Stimulated activated CD4-positive, alpha-beta T cell treated with anti-CD3 and anti-CD28 coated beads, Interleukin-12 subunit alpha, Interleukin-12 subunit beta, amount 100 ng/mL, for 24 hours (primary cell): ENCODE measurements at places on chromosomes 16 and 17.

DNA sequence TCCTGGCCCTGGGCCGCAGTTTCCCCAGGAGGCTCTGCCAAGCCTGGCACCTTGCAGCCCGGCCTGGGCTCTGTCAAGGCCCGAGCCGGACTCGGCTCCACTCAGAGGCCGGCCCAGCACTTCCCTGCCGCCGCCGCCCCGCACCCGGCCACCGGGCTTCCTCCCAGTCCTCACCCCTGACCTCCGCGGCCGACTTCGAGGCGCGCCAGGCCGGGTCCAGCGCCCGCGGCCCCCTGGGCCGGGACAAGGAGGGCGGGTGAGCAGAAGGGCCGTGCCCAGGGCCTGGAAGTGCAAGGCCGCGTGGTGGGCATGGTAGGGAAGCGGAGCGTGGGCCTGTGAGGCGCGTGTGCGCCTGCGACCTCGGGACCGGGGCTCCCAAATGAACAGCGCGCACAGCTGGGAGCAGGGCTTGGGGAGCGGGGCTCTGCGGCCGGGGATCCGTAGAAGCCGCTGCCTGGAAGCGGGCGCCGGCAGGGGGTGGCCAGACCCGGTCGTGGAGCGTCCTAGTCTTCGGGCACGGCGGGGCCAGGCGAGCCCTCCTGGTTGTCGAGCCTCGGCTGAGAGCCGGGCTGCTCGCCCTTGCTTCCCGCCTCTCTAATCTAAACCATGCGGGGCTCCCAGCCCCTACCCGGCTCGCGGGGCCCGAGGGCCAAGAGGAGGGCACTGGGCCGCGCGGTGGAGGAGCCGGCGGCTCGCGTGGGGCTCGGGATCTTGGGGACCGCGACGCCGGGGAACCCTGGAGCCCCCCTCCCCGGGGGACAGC is 503 bp upstream of the TBX4 start:
- DNase-seq, result no peak

DNA sequence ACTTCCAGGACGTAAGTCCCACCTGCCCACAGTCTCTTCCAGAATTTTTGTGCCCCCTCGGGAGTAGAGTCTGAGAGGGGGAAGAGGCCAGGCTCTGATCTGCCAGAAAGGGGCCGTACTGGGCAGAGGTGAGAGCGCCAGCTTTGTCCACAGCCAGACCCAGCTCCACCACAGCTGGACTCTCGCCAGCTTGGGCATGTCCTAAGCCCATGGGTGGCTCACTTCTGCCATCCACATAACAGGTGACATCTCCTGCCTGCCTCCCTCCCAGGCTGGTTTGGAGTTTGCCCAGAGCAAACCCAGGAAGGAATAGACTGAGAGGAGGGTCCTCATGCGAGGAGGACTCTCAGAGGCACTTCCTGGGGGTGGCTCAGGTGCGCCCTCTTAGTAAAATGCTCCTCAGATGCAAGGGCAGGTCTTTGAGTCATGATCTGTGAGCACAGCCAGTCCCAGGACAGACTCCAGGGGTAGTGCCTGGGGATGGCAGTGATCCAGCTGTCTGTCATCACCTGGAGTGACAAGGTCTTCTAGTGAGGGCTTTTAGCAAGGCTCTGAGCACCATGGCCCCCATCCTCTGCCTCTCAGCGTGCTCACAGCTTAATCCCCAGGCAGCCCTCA is 89.2 kb downstream of the AMFR start:
- DNase-seq, result no peak

DNA sequence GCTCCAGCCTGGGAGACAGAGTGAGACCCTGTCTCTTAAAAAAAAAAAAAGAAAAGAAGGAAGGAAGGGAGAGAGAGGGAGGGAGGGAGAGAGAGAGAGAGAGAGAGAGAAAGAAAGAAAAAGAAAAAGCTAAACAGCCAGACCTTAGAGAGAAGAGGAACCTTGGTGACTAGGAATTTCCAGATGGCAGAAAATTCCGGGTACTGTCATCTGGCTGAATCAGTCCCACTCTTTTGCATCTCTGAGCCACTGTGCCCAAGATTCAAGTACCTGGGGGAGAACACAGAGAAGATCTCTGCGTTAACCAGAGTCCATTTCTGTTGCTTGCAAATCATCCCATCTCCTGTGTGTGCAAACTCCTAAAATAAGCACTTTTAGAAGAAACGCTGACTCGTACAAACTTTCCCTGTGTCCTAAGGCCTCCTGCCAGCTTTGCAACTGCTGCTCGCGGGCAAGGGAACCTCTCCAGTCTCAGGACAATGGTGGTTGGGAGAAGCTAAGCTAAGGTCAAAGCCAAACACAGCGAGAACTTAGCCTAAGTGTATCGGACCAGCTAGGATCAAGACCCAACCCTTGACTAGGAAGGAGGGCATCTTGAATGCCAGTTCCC is 18.0 kb downstream of the BMERB1 start:
- no peak for DNase-seq

DNA sequence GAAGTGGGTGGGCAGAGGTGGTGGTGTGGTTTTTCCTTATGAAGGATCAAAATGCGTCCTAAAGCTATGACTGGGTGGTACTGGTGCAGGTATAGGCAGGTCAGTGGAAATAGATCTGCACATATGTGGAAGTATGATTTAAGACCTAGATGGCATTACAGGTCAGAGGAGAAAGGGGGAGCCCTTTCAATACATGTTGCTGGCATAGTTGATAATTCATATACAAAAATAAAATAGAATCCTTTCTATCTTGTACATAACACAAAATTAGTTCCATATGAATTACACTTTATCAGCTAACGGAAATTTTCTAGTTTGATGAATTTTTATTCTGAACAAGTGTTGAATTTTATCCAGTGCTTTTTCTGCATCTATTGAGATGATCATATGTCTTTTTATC is 20.8 kb upstream of the PIK3R5 start:
- no peak for DNase-seq

GRCh38 chr16:50234771-50235556 is 31.4 kb upstream of the ADCY7 start:
- DNase-seq, result no peak

- DNase-seq, result no peak
Measured at GRCh38 chr17:80856863-80857755, 134.5 kb upstream of the CHMP6 start.

GRCh38 chr16:27235938-27236245 is 32.6 kb downstream of the KDM8 start:
- DNase-seq, result no peak

GRCh38 chr16:67101311-67102082 is 8.2 kb upstream of the PHAF1 start:
- DNase-seq, result no peak

DNA sequence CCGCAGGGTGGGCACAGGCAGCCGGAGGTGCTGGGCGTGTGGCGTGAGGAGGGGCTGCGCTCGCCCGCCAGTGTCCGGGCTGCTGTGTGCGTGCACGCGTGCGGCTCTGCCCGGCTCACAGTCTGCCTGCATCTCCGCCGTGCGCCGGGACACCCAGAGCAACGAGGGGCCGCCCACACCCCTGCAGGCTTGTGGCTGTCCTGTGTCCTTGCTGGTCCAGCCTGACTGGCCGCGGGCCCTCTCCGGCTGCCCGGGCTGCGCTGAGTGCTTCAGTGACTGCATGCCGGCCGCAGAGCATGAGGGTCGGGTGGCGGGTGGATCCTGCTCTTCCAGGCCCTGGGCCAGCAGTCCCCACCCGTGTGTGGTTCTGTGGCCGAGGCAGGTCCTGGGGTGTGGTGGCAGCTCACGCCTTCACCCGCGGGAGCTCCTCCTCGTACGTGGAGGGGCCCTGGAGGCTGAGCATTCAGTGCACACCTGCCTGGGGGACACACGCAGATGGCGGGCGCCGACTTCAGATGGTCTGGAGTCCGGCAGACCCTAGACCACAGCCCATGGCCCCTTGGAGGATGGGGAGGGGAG is 12.4 kb downstream of the TPSG1 start:
- DNase-seq, result no peak

DNA sequence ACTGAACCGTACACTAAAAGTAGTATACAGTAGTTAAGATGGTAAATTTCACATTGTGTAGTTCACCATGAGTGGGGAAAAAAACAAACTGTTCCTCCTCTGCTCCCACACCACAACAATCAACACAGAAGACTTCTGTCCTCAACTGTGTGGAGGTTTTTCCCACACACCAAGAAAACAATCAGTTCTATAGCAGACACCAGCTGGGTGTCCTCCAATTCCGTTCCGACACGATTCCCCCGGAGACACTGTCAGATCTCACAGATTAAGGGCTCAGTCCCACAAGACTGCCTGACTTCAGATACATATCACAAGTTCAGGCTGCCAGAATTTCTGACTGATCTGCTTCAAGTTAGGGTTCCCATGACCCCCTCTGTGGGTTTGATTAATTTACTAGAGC is 31.8 kb downstream of the BBS2 start:
- no peak for DNase-seq

GRCh38 chr17:57976594-57976993 is 11.5 kb downstream of the VEZF1 start:
- no peak for DNase-seq

GRCh38 chr17:6551869-6552531 is 4.4 kb downstream of the PITPNM3 start:
- DNase-seq, result no peak

- DNase-seq, result no peak
Measured at GRCh38 chr16:66435896-66436295, 8.8 kb downstream of the BEAN1 start.

GRCh38 chr17:58375811-58376210 is 23.8 kb upstream of the SUPT4H1 start:
- DNase-seq, result no peak

- no peak for DNase-seq
Measured at GRCh38 chr17:55327225-55328088, 62.7 kb downstream of the HLF start.

GRCh38 chr16:89319886-89320781 is 102.6 kb downstream of the ZNF778 start:
- DNase-seq, result no peak

GRCh38 chr17:66304304-66305174 is 2.1 kb downstream of the PRKCA start:
- DNase-seq, result no peak

GRCh38 chr17:62014526-62014925 is 50.6 kb downstream of the MED13 start:
- DNase-seq, result no peak

DNA sequence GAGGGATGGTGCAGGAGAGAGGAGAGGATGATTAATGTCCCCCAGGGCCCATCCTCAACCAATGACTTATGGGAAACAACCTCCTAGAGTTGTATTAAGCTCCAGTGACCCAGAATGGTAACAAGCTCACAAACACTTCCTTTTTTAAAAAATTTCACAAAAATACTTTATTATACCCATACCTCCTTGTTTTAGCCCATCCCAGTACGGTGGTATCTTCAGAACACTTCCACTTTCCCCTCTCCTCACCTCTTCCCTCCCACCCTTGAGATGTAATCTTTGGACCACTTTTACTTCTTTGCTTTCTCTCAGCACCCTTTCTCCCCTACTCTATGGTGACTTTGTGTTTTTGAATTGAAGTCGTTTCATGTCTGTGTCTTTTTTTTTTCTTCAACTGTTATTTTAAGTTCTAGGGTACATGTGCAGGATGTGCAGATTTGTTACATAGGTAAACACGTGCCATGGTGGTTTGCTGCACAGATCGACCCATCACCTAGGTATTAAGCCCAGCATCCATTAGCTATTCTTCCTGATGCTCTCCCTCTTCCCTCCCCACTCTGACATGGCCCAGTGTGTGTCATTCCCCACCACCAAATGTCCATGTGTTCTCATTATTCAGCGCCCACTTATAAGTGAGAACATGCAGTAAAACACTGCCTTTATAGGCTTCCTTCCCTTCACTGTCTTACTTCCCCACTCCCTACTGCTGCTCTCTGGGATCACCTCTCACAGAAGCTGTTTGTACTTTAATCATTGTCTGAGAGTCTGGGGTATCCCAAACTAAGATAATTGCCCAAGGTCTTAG is 124.5 kb downstream of the PRKCB start:
- no peak for DNase-seq

GRCh38 chr17:44565866-44566443 is 8.7 kb downstream of the FZD2 start:
- no peak for DNase-seq

- DNase-seq, result no peak
Measured at GRCh38 chr16:76176153-76176552, 101.0 kb upstream of the CNTNAP4 start.

DNA sequence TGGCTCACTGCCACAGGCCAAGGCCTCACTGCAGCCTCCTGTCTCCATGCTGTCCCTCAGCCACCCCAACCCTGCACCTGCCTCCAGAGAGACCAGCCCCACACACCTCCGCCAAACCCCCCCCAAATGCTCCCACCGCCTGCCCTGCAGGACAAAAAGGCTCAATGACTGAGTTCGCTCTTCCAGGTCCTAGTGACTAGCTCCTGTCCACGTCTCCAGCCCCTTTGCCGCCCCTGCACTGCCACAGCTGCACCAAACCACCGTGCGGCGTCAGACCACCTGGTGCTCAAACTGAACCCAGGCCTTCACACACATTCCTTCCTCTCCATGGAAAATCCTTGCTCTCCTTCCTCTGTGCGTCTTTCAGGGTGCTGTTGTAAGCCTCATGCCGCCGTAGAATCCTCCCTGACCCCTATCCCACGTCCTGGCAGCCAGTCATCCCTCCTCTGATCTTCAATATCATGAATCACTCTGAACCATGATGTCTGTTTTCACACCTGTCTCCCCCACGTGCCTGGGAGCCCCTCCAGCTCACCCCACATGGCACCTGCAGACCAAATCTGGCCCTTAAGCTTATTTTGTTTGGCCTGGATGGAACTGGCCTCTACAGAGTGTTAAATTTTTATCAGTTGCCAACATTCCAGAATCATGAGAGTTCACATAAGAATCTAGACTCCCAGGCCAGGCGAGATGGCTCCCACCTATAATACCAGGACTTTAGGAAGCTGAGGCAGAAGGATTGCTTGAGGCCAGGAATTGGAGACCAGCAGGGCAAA is 4.3 kb upstream of the GSG1L start:
- no peak for DNase-seq

DNA sequence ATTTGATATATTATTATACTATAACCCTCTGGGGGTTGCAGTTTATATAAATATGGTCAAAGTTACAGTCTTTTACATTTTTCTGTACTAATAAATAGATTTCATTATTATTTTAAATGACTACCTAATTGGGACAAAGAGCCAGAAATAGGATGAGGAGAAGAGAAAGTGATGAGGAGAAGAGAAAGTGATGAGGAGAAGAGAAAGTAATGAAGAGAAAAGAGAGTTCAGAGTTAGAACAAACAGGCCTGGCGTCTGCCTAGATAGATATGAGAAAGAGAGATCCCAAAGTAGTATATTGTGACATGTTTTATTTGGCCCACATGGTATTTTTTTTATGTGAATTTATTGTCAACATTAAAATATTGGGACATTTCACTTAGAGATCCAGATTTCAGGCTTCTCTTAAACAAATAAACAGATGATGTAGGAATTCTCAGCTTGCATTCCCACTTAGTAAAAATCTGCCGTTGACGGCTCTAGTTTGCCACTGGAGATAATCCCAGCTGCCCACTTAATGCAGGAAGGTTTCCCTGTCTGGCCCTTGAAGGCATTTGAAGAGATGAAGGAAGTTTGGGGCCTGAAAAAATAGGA is 210.7 kb downstream of the STX8 start:
- no peak for DNase-seq

- DNase-seq, result no peak
Measured at GRCh38 chr17:76427501-76428231, 25.3 kb downstream of the UBE2O start.
